ENCODE measurements at places on chromosomes 12 and 14.

DNA sequence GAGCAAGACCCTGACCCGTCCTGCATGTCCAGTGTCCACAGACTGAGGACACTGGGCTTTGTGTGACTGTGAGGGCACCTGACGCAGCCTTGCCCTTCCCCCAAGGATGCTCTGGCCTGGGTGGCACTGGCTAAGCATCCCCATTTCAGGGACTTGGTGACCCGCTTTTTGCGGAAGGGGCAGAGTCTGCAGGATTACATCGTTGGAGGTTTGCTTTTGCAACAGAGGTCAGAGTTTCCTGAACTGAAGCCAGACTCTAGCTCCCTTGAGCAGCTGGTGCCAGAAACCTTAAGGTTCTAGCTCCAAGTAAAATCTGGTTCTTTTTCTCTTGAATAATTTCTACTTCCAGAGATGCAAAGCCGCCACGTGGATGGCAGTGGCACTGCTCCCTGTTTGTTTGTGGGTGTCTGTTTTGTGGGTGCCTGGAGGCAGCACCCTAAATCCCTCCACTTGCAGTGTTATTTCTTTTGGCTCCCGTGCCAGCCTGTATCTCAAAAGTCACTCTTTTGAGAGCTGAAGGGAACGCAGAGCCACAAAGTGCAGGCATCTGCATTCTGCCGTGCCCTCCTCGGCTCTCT, 184.7 kb downstream of the TSPAN9 start:
- no peak for DNase-seq

DNA sequence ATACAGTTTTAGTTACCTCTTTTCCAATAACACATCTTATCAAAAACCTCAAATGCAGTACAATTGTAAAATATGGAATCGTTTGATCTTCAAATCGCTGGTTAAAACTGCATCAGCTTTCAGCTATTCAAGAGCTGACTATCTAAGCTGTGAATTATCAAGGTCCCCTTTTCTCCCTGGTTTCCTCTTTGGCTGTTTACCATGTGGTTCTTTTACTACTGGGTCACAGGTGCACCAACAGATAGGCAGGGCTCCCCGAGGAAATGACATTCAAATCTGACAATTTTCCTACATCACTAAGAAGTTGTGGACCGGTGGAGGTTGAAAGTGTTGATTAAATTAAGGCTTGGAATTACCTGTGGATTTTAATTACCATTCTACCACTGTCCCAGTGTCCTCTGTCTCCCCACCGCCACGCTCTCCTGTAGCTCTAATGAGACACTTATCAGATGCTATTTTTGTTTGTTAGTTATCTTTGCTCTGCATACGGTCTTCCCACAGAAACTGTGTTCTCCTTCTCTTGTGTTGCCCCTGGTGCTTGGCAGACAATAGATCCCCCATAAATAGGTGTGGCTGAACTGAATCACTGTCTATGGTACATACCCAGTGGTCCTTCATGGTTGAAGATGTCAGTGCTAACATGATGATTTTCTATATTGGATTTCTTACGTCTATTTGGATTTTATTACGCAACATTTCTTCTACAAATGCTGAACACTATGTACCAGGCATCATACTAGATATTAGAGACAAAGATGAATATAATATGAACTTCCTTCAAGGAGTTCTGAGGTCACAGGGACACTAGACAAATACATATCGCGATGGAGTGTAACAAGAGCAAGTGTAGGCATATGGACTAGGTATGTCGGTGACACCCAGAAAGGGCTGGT, 20.9 kb upstream of the PLXNC1 start:
- no peak for DNase-seq

DNA sequence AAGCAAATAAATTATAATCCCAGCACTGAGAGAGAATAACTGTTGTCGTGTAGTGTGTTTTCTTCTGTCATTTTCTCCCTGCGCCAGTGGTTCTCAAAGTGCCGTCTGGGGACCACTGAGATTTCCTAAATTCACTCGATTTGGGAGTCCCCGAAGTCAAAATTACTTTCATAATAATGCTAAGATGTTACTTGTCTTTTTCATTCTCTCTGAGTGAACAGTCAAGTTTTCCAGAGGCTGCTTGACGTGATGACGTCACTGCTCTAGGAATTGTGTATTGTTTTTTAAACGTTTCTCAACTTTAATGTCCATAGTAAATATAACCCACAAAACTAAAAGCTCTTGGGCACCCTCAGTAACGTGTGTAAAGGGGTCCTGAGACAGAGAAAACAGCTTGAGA, 796 bp upstream of the POP5 start:
- DNase-seq: no peak

DNA sequence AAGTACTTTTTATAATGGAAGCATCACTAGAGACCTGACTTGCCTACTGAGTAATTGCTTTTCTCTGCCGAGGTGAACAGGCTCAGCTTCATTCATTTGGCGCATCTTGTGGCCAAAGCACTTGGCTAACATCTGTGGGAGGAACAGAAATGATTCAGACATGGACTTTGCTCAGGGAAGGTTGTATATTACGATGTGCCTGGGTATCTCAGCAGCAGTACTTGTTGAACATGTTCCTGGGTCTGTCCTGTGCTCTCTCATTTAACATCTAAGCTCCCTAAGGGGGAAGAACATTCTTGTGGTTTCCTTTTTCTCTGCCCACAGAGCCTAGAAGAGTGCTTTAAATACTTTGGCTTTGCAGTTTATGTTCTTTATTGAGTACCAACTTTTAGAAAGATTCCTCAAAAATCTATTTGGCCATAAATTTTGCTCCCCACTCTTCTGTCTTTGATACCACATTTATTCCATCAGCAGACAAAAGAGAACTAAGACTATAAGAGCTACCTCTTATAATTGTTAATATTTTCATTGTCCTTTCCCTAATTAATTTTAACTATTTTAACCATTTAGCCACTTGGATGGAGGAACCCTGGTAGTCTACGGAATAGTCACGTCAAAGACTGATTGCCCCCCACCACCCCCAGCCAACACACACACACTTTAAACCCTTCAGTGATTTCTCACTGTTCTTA, 101.2 kb upstream of the EGLN3 start:
- no peak for DNase-seq

- DNase-seq: peak; percentile 25
Observed at GRCh38 chr12:125330645-125331341, 265.6 kb downstream of the AACS start.

- no peak for DNase-seq
Observed at GRCh38 chr12:39435531-39435930, 7.4 kb downstream of the KIF21A start.

DNA sequence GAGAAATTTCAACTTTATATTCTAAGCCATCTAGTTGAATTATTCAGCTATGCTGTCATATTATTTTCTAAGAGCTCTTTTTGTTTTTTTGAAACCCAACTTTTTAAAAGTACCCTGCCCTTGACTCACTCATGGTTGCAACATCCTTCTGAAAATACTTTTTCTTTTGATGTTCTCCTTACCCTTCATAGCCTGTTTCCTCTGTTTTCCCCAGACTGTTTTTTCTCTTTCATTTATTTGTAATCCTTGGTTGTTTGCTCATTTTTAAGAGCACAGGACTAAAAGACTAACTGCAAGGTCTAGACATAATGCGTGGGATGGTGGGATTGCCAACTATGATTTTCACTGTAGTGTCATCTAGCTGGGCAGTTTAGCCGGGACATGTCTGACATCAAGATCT, 21.2 kb upstream of the CDKL1 start:
- no peak for DNase-seq

All from stimulated activated CD4-positive, alpha-beta T cell treated with anti-CD3 and anti-CD28 coated beads, Interleukin-1b, Interleukin-23, amount 100 ng/mL, for 1 hour (primary cell).